ENCODE measurements at places on chromosomes 3 and 15.
A peak's percentile ranks its signal among the peaks of the same experiment; 100 is the strongest.

DNA sequence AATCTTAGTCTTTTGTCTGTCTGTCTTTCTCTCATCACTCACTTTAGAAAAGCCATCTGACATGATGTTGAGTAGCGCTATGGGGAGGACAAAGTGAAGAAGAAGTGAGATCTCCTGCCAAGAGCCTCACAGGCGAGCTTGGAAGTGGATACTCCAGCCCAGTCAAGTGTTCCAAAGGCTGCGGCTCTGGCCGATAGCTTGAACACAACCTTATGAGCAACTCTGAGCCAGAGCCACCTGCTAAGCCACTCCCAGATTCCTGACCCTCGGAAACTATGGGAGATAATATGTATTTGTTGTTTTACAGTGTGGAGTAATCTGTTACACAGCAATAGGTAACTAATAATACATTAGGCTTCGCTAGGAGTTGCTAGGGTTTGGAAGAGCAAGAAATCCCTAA is 76.2 kb downstream of the MB21D2 start:
- H3K27ac ChIP-seq, result no peak overlapping the region
- H3K36me3 ChIP-seq, result peaks cover 2% of the 10 kb centered on the region
- H3K27me3 ChIP-seq, result no peaks in the 10 kb centered on the region
- H3K4me3 ChIP-seq, result no peak overlapping the region

- H3K4me1 ChIP-seq, result peaks cover 43% of the 10 kb centered on the region
- DNase-seq, result no peak
- H3K36me3 ChIP-seq, result no peaks in the 10 kb centered on the region
- H3K27me3 ChIP-seq, result no peaks in the 10 kb centered on the region
- no peak overlapping the region for H3K4me3 ChIP-seq
Measured at GRCh38 chr15:60901647-60902046, 327.5 kb downstream of the RORA start.

- no peak for DNase-seq
- no peak overlapping the region for H3K27ac ChIP-seq
- H3K36me3 ChIP-seq, result peaks cover 9% of the 10 kb centered on the region
- H3K4me1 ChIP-seq, result no peaks in the 10 kb centered on the region
Measured at GRCh38 chr3:9296241-9296640, 46.8 kb upstream of the SRGAP3 start.

GRCh38 chr3:178705925-178706324 is 169.7 kb downstream of the KCNMB2 start:
- no peak overlapping the region for H3K4me3 ChIP-seq
- no peak for DNase-seq
- no peaks in the 10 kb centered on the region for H3K27me3 ChIP-seq
- peaks cover 7% of the 10 kb centered on the region for H3K4me1 ChIP-seq
- H3K27ac ChIP-seq, result no peak overlapping the region
- no peaks in the 10 kb centered on the region for H3K36me3 ChIP-seq

DNA sequence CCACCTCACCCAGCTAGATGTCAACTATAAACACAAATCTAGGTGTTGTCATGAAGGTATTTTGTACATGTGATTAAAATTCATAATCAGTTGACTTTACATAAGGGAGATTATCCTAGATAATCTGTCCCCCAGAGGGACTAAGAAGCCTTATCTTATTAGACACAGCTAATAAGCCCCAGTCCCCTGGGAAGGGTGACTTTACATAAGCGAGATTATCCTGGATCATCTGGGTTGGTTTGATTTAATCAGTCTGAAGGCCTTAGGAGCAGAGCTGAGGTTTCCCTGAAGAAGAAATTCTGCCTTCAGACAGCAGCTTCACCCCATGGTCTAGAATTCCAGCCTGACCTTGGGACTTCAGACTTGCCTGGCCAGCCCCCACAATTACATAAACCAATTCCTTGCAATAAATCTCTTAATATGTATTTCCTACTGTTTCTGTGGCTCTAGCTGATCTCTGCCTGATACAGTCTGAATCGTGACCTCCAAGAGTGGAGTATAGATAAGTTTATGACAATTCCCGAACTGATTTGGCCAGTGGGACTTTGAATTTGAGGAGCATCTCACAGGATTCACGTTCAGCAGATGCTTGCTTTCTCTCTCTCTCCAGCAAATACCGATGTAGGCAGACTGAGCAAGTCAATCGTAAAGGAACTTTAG is 66.5 kb downstream of the MRPL46 start:
- H3K4me1 ChIP-seq, result peaks cover 9% of the 10 kb centered on the region
- peaks cover 74% of the 10 kb centered on the region for H3K27me3 ChIP-seq
- H3K27ac ChIP-seq, result no peak overlapping the region

DNA sequence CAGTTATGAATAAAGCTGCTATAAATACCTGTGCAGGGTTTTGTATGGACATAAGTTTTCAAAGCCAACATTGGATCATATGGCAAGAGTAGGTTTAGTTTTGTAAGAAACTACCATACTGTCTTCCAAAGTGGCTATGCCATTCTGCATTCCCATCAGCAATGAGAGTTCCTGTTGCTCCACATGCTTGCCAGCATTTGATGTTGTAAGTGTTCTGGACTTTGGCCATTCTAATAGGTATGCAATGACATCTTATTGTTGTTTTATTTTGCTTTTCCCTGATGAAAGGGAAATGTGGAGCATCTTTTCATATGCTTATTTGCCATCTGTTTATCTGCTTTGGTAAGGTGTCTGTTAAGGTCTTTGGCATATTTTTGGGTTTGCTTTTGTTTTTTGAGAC is 22.2 kb upstream of the BLM start:
- peaks cover 8% of the 10 kb centered on the region for H3K4me1 ChIP-seq
- H3K36me3 ChIP-seq, result no peaks in the 10 kb centered on the region
- H3K4me3 ChIP-seq, result no peak overlapping the region

DNA sequence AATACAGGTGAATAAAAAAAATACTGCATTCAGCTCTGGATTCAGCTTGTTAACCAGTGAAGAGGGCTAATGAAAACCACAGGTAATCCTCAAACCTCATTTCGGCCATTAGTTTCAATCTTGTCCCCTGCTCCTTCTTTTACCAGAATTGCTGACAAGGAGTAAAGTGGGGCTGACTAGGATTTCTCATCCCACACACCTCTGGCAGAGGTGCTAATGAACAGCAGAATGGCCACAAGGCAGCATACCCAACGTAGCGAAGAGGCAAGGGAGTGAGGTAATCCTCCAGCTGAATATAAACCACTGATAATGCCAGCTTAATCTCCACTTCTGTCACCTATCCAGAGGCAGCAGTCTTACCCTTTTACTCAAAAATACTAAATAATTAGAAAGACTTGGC is 248.8 kb upstream of the CDIN1 start:
- H3K4me3 ChIP-seq, result no peak overlapping the region
- H3K27me3 ChIP-seq, result no peaks in the 10 kb centered on the region
- H3K36me3 ChIP-seq, result no peaks in the 10 kb centered on the region
- no peaks in the 10 kb centered on the region for H3K4me1 ChIP-seq
- no peak overlapping the region for H3K27ac ChIP-seq

DNA sequence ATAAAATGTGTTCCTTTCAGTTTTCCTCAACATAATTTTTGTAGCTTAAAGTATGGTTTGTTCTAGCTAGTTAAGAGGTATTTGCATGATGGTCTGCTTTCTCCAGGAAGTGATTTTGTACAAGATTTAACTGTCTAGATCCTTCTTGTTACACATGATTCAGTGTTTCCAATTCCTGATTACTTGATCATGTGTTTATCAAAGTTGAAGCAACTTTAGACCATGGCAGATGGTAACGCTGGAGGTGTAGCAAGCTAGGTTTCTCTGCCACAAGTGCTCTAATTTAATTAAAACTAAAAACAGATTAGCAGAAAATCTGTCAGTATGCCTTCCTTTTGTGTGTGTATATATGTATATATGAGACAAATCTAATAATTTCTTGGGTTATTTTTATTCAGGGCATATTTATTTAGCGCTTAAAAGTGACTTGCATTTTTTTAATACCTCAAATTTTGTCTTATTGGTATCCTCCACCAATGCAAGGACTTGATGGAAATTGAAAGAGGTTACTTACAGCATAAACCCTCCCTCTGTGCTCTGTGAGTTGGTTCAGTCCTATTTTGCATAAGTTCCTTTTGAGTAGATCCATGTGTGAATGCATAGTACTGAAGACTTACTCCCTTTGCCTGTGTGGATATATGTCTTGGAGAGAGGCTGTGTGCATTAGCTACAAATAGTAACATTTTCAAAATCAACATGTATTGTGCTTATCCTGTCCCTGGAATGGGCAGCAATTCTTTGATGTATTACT is 157.3 kb upstream of the CGNL1 start:
- no peak overlapping the region for H3K4me3 ChIP-seq
- H3K27ac ChIP-seq, result no peak overlapping the region
- no peaks in the 10 kb centered on the region for H3K27me3 ChIP-seq
- H3K36me3 ChIP-seq, result no peaks in the 10 kb centered on the region
- DNase-seq, result no peak
- peaks cover 8% of the 10 kb centered on the region for H3K4me1 ChIP-seq

GRCh38 chr3:4985330-4986174 is 6.3 kb downstream of the BHLHE40 start:
- no peaks in the 10 kb centered on the region for H3K27me3 ChIP-seq
- H3K4me1 ChIP-seq, result peaks cover 45% of the 10 kb centered on the region
- DNase-seq, result no peak
- H3K27ac ChIP-seq, result peak overlapping the region; percentile 98
- peaks cover 7% of the 10 kb centered on the region for H3K36me3 ChIP-seq

Measured in T-helper 17 cell (primary cell).